ENCODE measurements at places on chromosomes 2 and 18. TPM values are rescaled to one million over a fixed set of nuclear protein-coding genes. Genes with fewer than 3 reads are reported as not detected.

DNA sequence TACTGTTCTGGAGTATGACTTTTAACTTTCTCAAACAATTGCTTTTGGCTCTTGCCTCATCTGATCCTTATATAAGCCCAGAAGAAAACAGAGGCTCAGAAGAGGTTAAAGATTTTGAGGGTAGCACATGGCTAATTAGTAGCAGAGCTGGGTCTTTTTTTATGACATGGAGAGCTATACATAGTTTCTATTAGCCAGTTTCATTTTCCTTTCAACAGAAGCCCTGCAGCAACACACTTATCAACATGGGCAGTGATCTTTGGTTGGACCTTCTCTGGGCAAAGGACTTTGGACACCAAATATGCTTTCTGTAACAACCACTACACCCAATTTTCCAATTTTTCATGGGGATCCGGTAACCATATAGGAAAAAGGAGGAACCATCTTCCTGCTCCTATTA is 64.9 kb downstream of the NCKAP5 start:
- no peak for DNase-seq

DNA sequence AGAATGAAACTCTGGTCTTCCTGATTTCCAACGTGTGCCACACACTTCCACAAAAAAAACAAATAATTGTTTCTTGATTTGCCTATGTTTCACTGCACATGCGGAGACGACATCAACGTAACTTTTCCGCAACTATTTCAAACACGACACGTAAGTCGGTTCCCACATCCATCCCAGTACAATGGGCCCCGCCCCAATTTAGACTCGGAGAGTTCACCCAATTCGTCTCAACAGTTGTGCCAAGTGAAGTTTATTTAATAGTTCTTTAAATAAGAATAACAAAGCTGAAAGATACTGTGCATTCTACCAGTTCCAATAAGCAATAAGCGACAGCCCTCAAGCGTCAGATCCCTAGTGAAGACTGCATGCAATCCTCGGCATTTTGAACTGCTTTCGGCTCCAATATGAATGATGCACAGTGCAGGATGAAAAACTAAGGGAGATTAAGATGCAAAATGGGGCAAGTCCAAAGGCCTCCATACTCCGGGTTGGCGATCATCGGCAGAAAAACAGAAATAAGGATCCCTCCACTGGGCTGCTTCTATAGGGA is 664 bp downstream of the CCT4 start:
- peak; percentile 45 for DNase-seq

Gene CRYGD
- not detected for total RNA-seq

GRCh38 chr2:149613704-149614103 is 26.1 kb upstream of the MMADHC start:
- no peak for DNase-seq
